ENCODE measurements at places on chromosomes 1 and 21.

DNA sequence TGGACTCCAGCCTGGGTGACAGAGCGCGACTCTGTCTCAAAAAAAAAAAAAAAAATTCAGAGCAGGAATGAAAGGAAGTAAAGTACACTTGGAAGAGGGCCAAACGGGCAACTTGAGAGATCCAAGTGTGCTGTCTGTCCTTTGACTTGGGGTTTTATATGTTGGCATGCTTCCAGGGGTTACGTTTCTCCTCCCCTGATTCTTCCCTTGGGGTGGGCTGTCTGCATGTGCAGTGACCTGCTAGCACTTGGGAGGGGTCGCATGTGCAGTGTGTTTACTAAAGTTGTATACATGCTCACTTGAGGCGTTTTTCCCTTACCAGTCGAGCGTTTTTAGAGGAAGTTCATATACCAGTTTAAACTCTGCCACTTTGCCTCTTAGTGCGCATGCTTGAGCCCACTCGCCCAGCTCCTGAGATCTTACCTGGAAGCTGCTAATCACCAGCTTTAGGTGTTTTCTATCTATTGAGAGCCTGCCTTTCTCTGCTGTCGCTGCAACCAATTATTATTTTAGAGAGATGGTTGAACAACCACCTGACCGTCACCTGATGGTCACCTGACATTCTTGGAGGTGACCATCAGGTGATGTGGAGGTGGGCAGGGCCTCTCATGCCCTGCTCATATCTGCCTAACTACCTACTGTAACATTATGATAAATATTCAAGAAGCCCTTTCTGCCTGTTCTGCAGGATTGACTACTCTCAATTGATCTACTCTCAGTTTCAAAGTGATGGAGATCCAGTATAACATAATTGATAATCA, 140.1 kb downstream of the MACF1 start:
- DNase-seq, result no peak

DNA sequence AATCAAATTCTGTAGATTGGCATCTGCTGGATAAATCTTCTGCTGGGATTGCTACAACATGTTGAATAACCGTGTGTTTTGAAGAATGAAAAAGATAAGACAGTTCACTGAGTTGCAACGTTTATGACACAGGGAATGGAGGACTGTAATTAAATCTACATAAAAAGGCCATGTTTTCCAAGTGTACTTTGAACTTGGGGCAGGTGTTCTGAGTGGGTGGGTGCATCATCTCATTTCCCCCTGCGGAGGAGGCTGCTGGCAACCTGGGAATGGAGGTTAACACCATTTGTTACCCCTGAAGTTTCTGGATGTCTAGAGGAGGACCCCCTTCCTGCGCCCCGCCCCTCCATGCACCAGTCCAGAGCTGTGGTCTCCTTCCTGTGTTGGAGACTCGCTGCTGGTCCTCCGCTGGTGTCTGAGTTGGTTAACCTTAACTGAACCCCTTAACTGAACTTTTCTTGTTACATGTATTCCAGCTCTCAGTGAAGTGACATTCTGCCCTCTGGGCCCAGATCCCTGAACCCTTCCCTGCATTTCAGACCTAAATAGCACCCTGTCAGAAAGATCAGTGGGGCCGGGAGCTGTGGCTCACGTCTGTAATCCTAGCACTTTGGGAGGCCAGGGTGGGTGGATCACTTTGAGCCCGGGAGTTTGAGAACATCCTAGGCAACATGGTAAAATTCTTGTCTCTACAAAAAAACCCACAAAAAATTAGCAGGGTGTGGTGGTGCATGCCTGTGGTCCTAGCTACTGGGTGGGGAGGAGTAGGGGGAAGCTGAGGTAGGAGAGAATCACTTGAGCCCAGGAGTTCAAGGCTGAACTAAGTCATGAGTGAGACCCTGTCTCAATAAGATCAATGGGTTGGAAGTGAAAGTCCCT, 31.8 kb downstream of the UCK2 start:
- DNase-seq, result no peak

DNA sequence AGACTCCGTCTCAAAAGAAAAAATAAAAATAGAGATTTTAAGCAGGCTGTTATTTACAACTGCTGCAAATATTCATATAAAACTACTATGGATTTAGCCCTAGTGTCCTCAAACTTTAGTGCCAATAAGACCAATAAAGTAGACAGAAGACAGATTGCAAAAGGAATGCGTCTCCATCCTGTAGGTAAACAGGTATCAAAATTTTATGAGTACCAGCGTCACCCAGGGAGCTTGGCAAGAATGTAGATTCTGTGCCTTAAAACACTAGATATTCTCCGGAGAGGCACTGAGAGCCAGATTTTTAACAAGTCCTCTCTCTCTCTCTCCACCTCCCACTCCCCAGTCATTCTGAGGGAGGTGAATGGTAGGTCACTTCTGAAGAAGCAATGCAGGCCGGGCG, 18.4 kb downstream of the SMYD3 start:
- DNase-seq, result no peak

- DNase-seq, result no peak
These were observed 2.7 kb downstream of the EPHX1 start for GRCh38 chr1:225812488-225813213.

- no peak for DNase-seq
These were observed 18.5 kb upstream of the CYYR1 start for GRCh38 chr21:26591543-26591942.

GRCh38 chr1:70134148-70134547, 71.2 kb downstream of the LRRC40 start:
- no peak for DNase-seq

- DNase-seq, result no peak
These were observed 114.8 kb downstream of the TYW3 start for GRCh38 chr1:74847715-74848114.

GRCh38 chr1:159076438-159077119, at the start of gene AIM2:
Gene AIM2 (minus strand): TSS chr1:159076766. CDS start chr1:159073499, 3,267 bp downstream.
- DNase-seq, result no peak

DNA sequence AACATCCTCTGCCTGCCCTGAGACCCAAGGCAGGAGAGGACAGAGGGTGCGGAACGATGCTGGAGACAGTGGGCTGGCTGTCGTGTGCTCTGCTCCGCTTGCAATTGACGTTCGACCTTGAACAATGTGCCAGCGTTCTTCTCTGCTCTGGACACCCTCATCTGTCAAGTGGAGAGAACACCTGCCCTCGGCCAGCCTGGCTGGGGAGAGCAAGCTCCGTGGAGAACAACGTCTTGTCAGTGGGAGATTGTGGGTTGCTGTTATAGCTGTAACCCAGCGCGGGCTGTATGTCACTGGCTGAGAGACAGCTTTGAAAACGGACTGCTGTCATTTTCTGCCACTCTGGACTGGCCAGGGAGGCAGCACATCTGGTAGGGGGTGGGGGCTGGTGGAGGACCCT, 14.7 kb downstream of the KIAA1614 start:
- DNase-seq, result no peak

DNA sequence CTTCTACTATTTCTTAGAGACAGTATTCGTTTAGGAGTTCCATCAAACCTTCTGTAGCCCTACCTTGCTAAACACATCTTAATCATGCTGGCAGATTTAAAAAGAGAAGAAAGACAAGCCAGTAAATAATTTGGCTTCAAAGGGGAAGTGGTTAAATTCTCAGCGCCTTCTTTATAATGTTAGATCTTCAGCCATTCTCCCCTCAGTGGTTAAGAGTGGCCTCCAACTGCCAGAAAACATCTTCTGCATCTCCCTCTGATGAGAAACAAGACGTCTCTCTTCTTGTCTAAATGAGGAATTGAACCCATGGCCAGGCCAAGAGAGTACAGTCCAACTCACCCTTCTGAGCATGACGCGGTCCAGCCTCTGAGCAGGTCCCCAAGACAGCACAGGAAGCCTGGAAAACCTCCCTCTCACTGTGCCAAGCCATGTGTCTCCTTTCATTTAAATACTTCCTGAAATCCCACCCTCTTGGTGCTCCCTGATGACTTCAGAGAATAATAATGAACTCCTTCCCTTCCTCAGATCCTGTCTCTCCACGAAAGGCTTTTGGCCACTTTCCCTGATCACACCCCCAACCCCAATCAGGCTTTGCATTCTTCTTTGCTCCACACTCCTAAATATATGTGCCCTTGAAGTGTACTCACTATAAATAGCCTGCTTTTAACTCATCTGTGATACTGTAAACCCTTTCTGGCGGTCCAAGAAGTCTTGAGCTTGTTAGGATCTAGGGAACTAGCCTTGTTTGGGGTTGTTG, 16.4 kb upstream of the LRRC52 start:
- no peak for DNase-seq

DNA sequence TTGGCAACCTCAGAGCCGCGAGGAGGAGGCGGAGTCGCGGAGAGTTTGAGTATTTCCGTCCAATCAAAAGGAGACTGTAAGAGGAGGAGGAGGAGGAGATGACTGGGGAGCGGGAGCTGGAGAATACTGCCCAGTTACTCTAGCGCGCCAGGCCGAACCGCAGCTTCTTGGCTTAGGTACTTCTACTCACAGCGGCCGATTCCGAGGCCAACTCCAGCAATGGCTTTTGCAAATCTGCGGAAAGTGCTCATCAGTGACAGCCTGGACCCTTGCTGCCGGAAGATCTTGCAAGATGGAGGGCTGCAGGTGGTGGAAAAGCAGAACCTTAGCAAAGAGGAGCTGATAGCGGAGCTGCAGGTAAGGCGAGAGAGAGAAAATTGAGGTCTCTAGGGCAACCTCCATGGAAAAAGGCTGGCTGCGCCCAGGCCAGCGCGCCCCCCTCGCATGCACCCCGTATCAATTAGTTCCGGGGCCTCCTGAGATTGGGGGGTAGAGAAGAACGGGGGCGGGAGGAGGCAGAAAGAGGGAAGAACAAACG, at the start of gene PHGDH:
TSS of gene PHGDH (plus strand) at position 131 of the 538 bp plus-strand sequence. CDS start at position 220, 89 bp downstream.
- DNase-seq, result peak; percentile 19

DNA sequence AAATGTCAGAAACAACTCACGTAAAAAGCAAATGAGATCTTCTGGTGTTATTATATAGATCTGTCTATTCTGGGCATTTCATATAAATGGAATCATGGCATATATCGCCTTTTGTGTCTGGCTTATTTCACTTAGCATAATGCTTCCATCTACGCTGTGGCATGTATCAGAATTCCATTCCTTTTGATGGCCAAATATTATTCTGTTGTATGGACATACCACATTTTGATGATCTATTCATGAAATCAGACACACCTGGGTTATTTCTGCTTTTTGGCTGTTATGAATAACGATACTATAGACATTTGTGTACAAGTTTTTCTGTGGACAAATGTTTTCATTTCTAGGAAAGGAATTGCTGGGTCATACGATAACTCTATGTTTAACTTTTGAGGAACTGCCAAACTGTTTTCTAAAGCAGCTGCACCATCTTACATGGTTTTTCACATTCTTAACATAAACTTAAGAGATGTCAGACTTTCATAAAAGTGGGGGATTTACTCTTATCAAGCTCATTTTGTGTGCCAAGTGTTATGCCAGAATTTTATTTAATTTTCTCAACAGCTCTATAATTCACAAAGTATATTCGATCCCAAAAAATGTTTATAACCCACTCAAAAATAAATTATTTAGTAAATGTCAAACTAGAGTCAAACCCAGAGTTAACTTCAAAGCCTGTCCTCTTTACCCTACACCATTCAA, 7.6 kb downstream of the ENAH start:
- no peak for DNase-seq

- no peak for DNase-seq
These were observed 14.6 kb downstream of the OPTC start for GRCh38 chr1:203508463-203509073.

DNA sequence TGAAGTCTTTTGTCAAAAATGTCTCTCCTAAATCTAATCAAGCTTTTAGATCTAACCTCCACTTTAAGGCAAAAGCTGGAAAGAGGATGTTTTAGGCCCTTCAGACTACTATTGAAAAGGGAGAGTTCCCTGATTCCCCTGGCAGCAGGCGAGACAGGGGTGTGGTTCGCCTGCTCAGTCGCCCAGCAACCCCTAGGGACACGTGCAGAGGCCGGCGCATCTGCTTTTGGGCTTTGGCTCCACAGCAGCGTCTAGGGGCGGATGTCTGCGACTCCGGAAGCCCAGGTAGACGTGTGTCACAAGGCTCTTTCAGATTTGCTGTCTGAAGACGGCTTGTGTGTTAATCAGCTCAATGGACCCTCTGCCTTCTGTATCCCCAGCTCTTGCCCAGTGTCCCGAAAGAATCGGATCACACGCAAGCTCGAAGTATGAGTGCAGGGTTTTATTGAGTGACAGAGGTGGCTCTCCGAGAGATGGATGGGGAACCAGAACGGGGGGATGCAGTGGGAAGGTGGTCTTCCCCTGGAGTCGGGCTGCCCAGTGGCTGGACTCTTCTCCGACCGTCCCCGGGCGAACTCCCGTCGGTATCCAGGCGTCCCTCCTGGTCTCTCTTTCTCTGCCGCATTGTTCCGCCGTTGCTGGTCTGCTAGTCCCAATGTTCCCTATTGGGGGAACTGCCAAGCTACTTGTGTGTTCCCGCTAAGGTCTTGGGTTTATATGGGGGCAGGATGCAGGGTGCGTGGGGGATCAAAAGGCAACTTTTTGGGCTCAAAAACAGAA, 45.5 kb downstream of the OLFML2B start:
- DNase-seq, result no peak

DNA sequence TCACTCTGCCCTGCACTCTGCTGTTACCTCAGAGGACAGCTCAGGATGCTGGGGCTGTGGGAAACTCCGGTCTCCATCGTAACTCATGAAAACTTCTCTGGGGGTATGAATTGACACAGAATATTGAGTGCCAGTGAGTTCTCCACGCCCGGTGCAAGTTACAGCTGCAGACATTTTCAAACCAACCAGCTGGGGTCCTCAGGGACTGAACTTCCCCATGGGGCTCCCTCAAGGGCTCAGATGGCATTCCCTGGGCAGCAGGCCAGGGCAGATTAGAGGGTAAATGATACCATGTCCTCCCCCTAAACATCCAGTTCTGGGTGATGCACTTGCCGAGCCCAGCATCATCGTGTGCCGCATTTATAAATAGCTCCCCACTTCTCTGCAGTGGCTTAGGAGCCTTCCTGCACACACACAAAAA, 27.8 kb upstream of the CCSAP start:
- DNase-seq, result no peak

DNA sequence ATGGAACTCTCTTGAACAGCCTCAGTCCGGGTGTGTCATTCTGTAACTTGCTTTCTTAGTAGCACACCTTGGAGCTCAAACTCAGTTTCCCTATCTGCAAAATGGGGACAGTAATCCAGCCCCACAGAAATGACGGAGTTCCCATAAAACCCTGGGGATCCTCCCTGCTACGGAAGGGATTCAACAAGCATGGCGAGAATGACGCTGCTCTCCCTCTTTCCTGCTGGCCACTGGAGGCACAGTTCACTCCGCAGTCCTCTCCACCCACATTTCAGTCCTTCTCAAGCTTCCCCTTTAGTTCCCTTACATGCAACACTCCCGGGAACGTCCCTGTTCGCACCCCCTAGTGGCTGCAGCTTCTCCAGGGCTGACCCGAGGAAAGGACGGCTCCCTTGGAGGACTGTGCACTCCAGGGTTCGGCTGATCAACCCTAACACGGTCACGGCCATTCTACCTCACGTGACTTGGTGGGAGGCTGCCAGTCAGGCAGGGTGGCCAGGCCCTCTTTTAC, 20.6 kb downstream of the RUNX3 start:
- peak; percentile 18 for DNase-seq

GRCh38 chr21:33259428-33259827, 6.7 kb upstream of the IL10RB start:
- no peak for DNase-seq

GRCh38 chr1:243264717-243265116, 8.9 kb downstream of the SDCCAG8 start:
- no peak for DNase-seq

GRCh38 chr1:208344202-208344857, 100.1 kb upstream of the PLXNA2 start:
- no peak for DNase-seq
